Adipose tissue (tissue), 3 donors: ENCODE measurements at places on chromosomes 6 and 20. TPM values are rescaled to one million over a fixed set of nuclear protein-coding genes. Genes with fewer than 3 reads are reported as not detected.

FHL5 gene
- 12.7 TPM for polyA plus RNA-seq

C6orf163 gene
- 0.31 TPM for polyA plus RNA-seq

OR2H1 gene
- polyA plus RNA-seq: not detected

GLP1R gene
- polyA plus RNA-seq: 0.04 TPM

THEMIS gene
- polyA plus RNA-seq: 0.25 TPM

CCN6 gene
- not detected for polyA plus RNA-seq

MLN gene
- polyA plus RNA-seq: not detected

RGS17 gene
- polyA plus RNA-seq: 0.22 TPM

NHLRC1 gene
- 1.6 TPM for polyA plus RNA-seq

SLC32A1 gene
- not detected for polyA plus RNA-seq
